ENCODE measurements at places on chromosomes 1 and 21. TPM values are rescaled to one million over a fixed set of nuclear protein-coding genes. Genes with fewer than 3 reads are reported as not detected.
A peak's percentile ranks its signal among the peaks of the same experiment; 100 is the strongest.

Gene MIXL1
- not detected for total RNA-seq

GRCh38 chr1:154501423-154502065 lies 475 bp upstream of the TDRD10 start:
- no peaks in the 10 kb centered on the region for H3K4me1 ChIP-seq
- peak overlapping the region; percentile 49 for H3K4me3 ChIP-seq
- H3K27me3 ChIP-seq: peaks cover 9% of the 10 kb centered on the region
- DNase-seq: peak; percentile 81
- no peaks in the 10 kb centered on the region for H3K36me3 ChIP-seq
- H3K27ac ChIP-seq: peak overlapping the region; percentile 75

- DNase-seq: no peak
- H3K4me3 ChIP-seq: no peak overlapping the region
- peaks cover 30% of the 10 kb centered on the region for H3K4me1 ChIP-seq
- H3K27ac ChIP-seq: no peak overlapping the region
Observed at GRCh38 chr1:221337106-221337505, 404.8 kb downstream of the DUSP10 start.

- H3K27ac ChIP-seq: peak overlapping the region; percentile 77
- H3K4me1 ChIP-seq: no peaks in the 10 kb centered on the region
- no peak overlapping the region for H3K4me3 ChIP-seq
- peaks cover 3% of the 10 kb centered on the region for H3K36me3 ChIP-seq
Observed at GRCh38 chr1:112515311-112516009, 6.7 kb downstream of the WNT2B start.

DNA sequence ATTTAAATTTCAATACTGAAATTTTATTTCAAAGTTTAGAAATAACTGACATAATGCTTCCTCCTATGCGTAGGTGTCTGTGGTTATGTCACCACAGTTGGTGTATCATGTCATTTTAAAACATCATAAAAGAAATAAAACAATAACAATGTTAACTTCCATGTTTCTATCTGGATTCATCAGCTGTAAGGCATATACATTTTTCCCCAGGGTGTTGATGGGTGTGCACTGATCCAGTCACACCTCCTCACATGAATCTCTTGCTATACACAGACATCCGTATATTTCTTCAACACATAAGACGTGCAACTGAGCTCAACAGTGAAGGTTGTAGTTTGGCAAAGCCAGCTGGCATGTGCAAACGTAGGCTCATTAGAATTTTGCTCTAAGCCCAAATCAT lies 6.2 kb downstream of the KCNA3 start:
- no peak overlapping the region for H3K27ac ChIP-seq
- no peaks in the 10 kb centered on the region for H3K4me1 ChIP-seq
- DNase-seq: no peak
- no peaks in the 10 kb centered on the region for H3K27me3 ChIP-seq
- H3K4me3 ChIP-seq: no peak overlapping the region
- no peaks in the 10 kb centered on the region for H3K36me3 ChIP-seq

Gene DENND2C
- 1.8 TPM for total RNA-seq

GRCh38 chr1:211715971-211716370 lies 40.5 kb upstream of the NEK2 start:
- no peak for DNase-seq
- H3K27ac ChIP-seq: no peak overlapping the region
- no peaks in the 10 kb centered on the region for H3K4me1 ChIP-seq
- no peaks in the 10 kb centered on the region for H3K27me3 ChIP-seq
- H3K36me3 ChIP-seq: no peaks in the 10 kb centered on the region
- no peak overlapping the region for H3K4me3 ChIP-seq

- no peak overlapping the region for H3K4me3 ChIP-seq
- DNase-seq: no peak
- no peak overlapping the region for H3K27ac ChIP-seq
- no peaks in the 10 kb centered on the region for H3K4me1 ChIP-seq
Observed at GRCh38 chr1:37892151-37893047, 33.0 kb upstream of the MTF1 start.

DNA sequence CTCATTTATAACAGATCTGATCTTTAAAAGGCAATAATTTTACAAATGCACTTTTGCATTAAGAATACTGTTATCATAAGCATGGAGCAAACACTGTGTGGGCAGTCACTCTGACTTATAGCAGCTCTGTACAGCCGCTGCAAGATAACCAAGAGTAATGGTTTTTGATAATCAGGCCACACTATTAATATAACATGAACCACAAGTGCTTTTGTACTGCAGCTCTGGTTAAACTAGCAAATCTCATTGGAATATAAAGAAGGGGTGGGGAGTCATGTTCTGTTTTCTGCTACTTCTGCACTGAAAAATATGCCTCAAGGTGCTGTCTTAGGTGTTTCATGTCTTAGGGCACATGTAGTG lies 357.4 kb downstream of the LMO4 start:
- H3K4me3 ChIP-seq: no peak overlapping the region
- no peaks in the 10 kb centered on the region for H3K36me3 ChIP-seq
- DNase-seq: no peak

GRCh38 chr1:206753141-206753540 lies 17.4 kb upstream of the IL19 start:
- H3K4me3 ChIP-seq: no peak overlapping the region
- no peaks in the 10 kb centered on the region for H3K27me3 ChIP-seq
- H3K27ac ChIP-seq: no peak overlapping the region
- no peaks in the 10 kb centered on the region for H3K36me3 ChIP-seq

Gene PLA2G2F
- not detected for total RNA-seq

Gene CASQ1
- 10.1 TPM for total RNA-seq

Gene IFI44
- 8.1 TPM for total RNA-seq

- H3K36me3 ChIP-seq: no peaks in the 10 kb centered on the region
- H3K27ac ChIP-seq: no peak overlapping the region
- no peak for DNase-seq
- no peaks in the 10 kb centered on the region for H3K27me3 ChIP-seq
- H3K4me3 ChIP-seq: no peak overlapping the region
- H3K4me1 ChIP-seq: no peaks in the 10 kb centered on the region
Observed at GRCh38 chr1:242043165-242043564, 44.3 kb upstream of the MAP1LC3C start.

- DNase-seq: peak; percentile 42
- no peaks in the 10 kb centered on the region for H3K4me1 ChIP-seq
- no peaks in the 10 kb centered on the region for H3K27me3 ChIP-seq
- no peak overlapping the region for H3K27ac ChIP-seq
Observed at GRCh38 chr1:235108876-235109275, 19.8 kb downstream of the TOMM20 start.

Gene HHIPL2
- total RNA-seq: not detected

Gene CAPN8
- not detected for total RNA-seq

DNA sequence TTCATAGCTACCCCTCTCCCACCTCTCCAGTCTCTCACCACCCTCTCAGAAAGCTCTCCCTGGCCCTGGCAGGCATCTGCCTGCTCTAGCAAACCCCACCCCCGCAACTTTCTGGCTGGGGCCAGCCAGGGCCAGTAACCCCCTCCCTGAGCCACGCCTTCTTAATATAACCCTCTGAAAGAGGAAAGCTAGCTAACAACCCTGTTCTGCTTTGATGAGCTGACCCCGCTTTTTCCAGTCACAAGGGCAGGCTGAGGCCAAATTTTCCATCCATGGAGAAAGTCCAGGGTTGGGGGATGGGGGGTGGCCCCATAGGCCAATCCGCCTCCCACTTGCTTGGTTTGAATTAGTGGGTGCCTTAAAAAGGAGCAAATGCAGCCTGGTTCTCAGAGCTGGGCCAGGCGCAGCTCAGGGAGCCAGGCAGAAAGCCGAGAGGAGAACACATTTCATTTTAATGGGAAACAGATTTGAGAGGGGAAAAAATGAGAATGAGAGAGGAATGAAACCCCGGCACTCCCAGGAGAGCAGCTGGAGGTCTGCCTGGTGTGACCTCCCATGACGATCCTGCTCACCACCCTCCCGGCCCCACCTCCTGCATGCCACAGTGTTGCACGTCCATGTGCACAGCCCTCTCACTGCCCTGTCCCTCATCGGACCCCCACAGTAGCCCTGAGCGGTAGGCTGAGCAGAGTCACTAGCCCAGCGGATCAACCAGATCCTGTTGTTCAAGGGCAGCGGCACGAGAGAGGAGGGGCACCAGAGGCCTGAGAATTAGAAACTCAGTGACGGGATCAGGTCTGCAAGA lies 62.3 kb downstream of the OPTC start:
- no peaks in the 10 kb centered on the region for H3K36me3 ChIP-seq
- H3K4me3 ChIP-seq: peak overlapping the region; percentile 1
- H3K4me1 ChIP-seq: peaks cover 70% of the 10 kb centered on the region
- H3K27me3 ChIP-seq: no peaks in the 10 kb centered on the region
- peak overlapping the region; percentile 94 for H3K27ac ChIP-seq

- H3K27me3 ChIP-seq: no peaks in the 10 kb centered on the region
- no peaks in the 10 kb centered on the region for H3K36me3 ChIP-seq
- DNase-seq: no peak
Observed at GRCh38 chr21:38948377-38949069, 142.8 kb downstream of the ETS2 start.

Gene NMNAT2
- total RNA-seq: 38.6 TPM

DNA sequence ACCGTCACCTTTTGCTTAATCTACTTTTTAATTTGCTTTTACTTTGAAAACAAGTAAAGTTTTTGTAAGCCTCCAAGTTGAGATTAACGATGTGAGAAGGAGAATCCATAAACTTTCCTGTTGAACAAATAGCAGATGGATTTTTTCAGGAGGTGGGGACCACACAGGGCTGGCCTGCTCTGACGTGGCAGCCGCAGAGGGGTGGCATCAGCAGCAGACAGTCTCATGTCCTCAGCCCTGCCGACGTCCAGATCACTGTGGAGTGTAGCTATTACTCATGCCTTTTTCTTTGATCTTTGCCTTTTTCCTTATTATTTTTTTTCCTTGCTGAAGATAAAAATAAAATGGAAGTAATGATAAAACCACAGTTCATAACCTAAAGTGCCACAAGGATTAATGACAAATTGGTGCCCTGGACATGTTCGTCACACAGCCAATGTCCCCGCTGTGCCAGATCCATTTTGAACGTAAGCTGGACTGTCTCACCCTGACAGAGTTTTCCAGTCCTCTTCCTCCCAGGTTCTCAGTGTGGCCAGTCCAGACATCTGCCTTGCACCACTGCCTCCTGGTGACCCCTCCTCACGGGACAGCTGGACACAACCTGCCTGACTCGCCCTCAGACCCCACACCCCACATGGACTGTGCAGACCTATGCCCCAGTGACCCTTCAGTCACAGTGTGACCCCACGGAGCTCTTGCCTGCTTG lies 15.4 kb upstream of the ZBTB21 start:
- no peak overlapping the region for H3K4me3 ChIP-seq
- no peaks in the 10 kb centered on the region for H3K4me1 ChIP-seq
- H3K27me3 ChIP-seq: no peaks in the 10 kb centered on the region
- no peak for DNase-seq

DNA sequence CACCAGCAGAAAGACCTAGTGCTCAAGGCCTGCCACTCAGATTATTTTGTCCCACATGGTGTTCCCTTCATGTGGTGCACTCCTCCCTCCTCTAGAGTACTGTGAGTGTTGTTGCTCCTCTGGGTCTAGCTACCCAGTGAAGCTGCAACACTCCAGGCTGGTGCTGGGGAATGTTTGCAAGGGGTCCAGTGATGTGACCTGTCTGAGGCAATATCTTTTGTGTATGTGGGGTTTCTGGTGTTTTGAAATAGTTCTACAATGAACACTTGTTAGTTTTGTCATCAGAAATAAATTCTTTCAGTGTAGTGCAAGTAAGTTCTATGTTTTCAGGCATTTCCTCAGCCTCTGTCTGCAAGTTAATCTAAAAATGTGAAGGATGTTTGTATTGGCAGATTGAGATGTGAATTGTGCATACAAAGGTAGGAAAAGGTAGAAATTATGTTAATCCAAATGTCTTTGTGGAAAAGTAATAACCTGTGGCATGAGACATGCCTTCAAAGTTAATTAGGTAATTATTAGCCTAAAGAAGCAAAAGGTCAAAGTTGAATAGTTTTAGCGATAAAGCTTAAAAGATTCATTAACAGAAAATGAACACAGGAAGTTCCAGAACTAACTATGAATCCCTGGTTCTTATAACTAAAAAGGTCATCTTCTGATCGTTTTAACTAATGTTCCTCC lies 616.8 kb downstream of the LTN1 start:
- H3K4me1 ChIP-seq: no peaks in the 10 kb centered on the region
- H3K36me3 ChIP-seq: no peaks in the 10 kb centered on the region

GRCh38 chr1:179921981-179922872 lies 32.4 kb upstream of the CEP350 start:
- H3K27me3 ChIP-seq: no peaks in the 10 kb centered on the region
- no peak overlapping the region for H3K4me3 ChIP-seq

- no peak within 1 kb of the TSS for H3K27ac ChIP-seq
- no peaks in the 10 kb centered on the region for H3K4me1 ChIP-seq
- no peak for DNase-seq
Observed at GRCh38 chr1:169733924-169734323, at the start of gene SELE. SELE (minus strand) TSS chr1:169734079; CDS start chr1:169733612, 467 bp downstream.

Gene HES2
- not detected for total RNA-seq

Gene UTS2
- not detected for total RNA-seq

GRCh38 chr1:107291987-107292386 lies 151.1 kb downstream of the NTNG1 start:
- H3K27ac ChIP-seq: no peak overlapping the region
- H3K36me3 ChIP-seq: no peaks in the 10 kb centered on the region
- no peaks in the 10 kb centered on the region for H3K4me1 ChIP-seq
- H3K27me3 ChIP-seq: no peaks in the 10 kb centered on the region
- no peak overlapping the region for H3K4me3 ChIP-seq

Gene NHLH1
- not detected for total RNA-seq

Gene CD1B
- not detected for total RNA-seq

Gene RNF223
- total RNA-seq: not detected

DNA sequence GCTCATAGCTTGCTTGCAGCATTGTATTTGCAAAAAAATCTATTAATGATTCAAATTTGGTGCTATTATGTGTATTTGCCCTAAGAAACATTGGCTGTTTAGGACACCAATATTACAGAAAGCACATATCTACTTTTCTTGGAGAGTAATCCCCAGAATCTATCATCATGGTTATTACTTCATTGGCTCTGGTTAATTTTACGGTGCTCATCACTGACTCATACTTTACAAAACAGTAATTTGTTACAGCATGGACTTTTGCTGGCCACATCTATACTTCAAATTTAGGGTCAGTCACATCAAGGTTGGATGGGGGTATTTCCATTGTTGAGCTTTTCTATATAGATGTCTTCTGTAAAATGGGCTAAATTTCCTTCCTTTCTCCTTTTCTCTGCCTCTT lies 45.7 kb downstream of the SH3GLB1 start:
- H3K36me3 ChIP-seq: peaks cover 4% of the 10 kb centered on the region
- H3K4me1 ChIP-seq: peaks cover 8% of the 10 kb centered on the region
- H3K4me3 ChIP-seq: no peak overlapping the region
- H3K27ac ChIP-seq: no peak overlapping the region
- H3K27me3 ChIP-seq: no peaks in the 10 kb centered on the region

Data from right atrium auricular region (tissue), 2 donors.